ENCODE measurements at places on chromosomes 2 and 18.

DNA sequence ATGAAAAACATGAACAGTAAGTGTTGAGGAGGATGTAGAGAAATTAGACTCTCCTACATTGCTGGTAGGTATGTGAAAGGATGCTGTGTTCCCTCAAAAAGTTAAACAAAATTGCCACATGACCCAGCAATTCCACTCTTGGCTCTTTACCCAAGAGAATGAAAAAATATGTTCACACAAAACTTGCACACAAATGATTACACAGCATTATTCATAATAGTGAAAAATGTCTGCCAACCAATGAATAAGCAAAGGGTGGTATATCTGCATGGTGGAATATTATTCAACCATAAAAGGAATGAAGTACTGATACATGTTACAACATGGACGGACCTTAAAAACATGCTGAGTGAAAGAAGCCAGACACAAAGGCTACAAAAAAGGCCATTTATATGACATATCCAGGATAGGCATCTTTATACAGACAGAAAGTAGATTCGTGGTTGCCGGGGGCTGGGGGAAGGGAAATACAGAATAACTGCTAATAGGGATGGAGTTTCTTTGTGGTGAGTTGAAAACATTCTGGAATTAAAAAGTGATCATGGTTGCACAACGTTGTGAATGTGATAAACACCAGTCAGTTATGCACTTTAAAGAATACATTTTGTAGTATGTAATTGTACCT is 85.4 kb upstream of the MYO3B start:
- DNase-seq, result no peak

DNA sequence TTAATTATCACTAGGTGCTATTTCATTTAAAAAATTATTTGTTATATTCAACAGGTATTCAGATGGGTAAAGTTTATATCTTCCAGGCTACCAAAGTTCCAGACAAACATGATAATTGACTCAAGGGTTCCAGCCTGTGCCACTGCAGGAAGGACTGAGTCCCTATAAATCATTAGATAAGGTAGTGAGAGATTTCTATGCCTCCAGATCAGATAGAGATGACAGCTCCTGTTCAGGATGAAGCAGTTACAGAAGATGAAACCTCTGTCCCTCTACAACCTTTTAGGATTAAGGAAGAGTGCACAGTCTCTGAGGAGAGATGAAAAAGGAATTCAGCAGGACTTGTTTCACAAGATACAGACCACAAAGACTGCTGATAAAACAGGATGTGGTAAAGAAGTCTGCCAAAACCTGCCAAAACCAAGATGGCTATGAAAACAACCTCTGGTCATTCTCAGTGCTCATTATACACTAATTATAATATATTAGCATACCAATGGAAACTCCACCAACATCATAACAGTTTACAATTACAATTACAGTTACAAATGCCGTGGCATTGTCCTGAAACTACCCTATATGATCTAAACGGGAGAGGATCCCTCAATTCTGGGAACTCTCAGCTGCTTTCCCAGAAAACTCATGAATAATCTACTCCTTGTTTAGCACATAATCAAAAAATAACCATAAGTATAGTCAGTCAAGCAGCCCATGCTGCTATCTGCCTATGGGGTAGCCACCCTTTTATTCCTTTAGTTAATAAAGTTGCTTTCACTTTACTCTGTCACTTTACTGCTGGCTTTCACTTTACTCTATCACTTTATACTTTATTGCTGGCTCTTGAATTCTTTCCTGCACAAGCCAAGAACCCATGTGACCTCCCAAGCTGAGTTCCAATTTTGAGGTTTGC is 288.5 kb downstream of the PDE11A start:
- DNase-seq, result peak; percentile 46

GRCh38 chr2:33335516-33335915 is 140.9 kb upstream of the RASGRP3 start:
- DNase-seq, result no peak

DNA sequence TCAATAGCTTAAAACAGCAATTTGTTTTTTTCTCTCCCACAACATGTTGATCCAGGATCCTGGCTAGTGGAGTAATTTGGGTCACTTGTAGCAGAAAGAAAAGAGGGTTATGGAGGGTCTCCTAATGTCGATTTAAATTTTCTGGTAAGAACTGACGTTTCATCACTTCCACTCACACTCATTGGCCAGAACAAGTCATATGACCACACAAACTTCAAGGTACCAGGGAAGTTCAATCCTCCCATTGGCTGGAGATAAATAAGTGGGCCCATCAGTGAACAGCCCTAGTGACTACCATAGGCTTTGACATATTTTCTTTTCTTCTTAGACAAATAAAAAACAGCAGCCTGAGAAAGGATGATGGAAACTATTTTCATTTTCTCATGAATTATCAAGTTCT is 8.3 kb upstream of the TMEM131 start:
- no peak for DNase-seq

DNA sequence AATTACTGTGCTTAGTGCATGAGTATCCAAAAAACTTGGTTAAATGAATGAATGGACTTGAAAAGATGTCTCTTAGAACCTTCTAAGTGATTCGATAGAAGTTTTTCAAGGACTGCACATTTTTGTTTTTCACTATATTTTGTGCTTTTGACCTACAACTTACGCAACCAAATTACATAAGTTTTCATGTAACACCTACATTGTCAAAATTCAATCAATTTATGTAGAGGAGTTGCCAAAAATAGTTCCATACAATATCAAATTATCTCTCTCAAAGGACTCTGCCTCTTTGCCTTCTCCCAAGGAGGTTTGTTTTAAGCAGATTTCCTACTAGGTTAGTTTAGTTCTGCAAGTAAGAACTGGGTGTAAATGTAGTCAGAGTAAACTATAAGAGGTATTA is 10.3 kb downstream of the MARCHF7 start:
- DNase-seq, result no peak

- no peak for DNase-seq
Measured at GRCh38 chr2:192155511-192156118, 39.1 kb downstream of the TMEFF2 start.

- no peak for DNase-seq
Measured at GRCh38 chr18:50786864-50787263, 33.0 kb downstream of the MRO start.

DNA sequence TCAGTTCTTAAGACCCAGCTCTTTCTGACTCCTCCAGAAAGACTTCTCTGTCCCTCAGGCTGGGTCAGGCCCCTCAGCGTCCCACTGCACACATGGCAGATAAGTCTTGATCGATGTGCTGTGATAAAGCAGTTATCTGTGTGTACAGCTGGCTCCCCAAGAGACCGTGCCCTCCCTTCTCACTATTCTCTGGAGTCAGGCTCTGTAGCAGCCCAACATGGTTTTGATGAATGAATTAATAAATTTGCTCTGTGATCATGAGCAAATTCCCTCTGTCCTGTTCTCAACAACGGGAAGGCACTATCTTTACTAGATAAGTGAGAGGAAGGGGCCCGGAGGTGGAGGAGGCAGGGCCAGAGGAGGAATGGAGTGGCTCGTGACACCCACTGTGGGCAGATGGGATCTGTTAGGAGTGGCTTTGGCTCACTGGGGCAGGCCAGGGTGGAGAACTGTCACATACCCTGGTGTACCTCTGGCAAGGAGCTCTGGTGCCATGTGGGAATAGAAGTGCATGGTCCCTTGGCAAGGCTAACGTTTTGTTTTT is 48.3 kb downstream of the ZFP36L2 start:
- DNase-seq, result no peak

DNA sequence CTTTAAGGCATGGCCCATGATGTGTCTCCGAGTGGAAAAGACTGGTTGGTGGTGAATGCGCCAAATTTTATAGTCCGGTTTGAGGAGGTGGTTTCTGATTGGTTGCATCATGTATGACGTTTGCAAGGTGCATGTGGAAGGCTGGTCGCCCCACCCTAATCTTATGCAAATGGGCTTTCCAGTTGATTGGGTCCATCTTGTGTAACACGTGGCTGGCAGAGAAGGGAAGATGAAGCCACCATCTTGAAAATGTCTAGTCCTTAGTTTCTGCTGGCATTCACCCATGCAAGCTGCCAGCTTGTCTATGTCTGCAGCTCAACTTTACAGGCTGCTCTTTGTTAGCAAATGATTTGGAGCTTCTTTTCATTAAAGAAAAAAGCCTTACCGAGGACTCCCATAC is 132.2 kb downstream of the PIK3C3 start:
- DNase-seq, result no peak

- DNase-seq, result no peak
Measured at GRCh38 chr2:192559587-192559986, 364.9 kb upstream of the TMEFF2 start.

DNA sequence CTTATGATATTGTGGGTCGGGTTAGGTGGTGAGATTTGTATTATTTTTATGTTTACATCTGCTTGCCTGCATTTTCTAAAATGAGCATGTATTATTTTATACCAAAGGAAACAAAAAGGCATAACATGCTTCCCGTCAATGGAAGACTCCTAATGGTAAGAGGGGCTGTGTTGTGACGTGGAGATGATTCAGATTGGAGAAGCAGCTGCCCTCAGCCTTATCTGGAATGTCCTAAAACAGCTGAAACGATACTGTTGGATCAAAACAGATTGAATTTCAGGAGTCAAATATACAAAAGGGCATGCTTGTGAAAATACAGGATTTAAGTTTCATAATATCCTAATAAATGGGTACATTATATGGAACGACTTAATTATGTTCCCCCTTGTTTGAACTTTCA is 19.0 kb downstream of the DGKD start:
- DNase-seq, result no peak

GRCh38 chr2:3076848-3077642 is 300.6 kb downstream of the EIPR1 start:
- no peak for DNase-seq

GRCh38 chr2:25227576-25227975 is 59.2 kb upstream of the POMC start:
- no peak for DNase-seq

- DNase-seq, result no peak
Measured at GRCh38 chr2:3041841-3042600, 335.6 kb downstream of the EIPR1 start.

DNA sequence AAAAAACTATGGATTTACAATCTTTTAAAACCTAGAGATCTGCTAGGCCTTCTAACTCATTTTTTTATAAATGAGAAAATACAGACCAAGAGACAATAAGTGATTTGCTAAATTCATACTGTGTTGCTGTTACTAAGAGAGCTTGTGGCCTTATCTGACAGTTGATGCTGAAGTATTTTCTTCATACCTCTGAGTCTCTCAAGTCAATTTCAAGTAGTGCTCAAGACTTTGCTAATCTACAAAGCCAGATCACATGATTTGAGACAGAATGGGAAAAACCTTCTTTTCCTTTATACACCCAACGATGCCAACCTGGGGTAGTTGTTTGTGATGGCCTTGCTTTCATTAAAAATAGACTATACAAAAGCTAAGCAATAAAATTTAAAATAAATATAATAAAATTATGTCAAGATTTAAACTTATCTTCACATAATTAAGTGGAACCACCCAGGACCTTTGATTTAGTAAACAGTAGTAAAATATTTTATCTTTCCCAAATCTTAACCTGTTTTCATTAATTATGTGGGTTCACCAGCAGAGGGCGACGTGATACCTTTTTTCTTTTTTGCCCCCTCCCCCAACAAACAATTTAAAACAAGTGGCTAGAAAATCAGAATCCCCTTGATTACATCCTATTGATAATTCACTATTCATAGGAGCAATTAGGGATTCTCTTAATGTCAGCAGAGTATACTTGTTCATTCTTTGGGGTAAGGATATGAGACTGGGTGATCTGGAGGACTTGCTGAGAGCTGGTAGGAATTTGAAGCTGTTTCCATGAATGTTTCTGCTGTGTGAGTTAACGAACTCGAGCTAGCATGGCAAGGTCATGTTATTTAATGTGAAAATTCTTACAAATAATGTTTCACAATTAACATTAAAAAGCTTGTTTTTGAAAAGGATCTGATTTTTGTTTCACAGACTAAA is 49.6 kb upstream of the SLC5A7 start:
- DNase-seq, result no peak

GRCh38 chr18:28960146-28960545 is 783.2 kb upstream of the CDH2 start:
- DNase-seq, result no peak

- peak; percentile 77 for DNase-seq
Measured at GRCh38 chr18:48230467-48231113, 178.6 kb downstream of the ZBTB7C start.

DNA sequence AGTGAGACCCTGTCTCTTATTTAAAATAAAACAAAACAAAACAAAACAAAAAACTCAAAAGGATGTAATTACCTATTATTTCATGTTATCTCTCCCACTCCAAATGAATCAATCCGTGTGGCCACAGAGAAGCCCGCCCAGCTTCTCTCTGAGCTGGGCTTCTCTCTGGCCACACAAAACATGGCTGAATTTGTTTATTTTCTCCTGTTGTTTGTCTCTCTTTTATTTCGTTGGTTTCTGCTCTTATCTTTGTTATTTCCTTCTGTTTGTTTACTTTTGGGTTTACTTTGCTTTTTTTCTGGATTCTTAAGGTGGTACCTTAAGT is 1.5 kb upstream of the TRABD2A start:
- no peak for DNase-seq

DNA sequence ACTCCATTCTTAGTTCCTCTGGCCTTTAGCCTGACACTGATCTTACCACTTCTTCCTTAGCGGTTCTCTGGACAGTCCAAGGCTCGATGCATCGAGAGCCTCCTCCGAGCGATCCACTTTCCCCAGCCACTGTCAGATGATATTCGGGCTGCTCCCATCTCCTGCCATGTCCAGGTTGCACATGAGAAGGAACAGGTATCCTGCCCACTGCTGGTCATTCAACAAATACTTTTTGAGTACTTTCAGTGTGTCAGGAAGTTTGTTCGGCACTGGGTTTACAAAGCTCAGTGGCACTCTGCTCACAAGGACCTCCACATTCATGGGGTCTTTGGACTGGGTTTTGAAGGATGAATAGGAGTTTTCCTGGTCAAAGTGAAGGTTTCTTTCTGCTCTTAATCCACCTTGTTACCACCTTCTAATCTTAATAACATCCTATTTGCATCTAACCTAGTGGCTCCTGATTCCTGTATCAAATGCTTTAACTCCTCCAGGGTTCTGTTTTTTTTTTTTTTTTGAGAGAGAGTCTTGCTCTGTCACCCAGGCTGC is 25.8 kb downstream of the GCKR start:
- DNase-seq, result no peak

DNA sequence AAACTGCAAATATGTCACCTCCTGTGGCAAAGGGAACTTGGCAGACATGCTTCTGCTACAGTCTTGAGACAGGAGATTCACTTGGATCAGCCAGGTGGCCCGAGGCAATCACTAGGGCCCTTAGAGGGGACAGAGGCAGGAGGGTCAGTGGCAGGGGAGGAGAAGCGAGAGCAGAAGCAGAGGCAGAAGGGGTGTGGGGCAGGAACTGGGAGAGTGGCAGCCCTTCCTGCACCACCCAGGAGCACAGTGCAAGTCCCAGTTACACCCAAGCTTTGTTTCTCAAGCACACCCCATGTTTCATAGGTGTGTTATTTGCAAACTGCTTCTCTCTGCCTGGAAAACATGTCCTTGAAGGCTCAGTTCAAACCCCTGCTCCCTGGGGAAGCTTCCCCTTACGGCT is 309.7 kb upstream of the MYT1L start:
- no peak for DNase-seq

GRCh38 chr2:70670626-70671025 is 97.4 kb downstream of the ADD2 start:
- DNase-seq, result no peak
